Skin of body (tissue), 3 donors: ENCODE measurements at places on chromosomes 7 and 10.

DNA sequence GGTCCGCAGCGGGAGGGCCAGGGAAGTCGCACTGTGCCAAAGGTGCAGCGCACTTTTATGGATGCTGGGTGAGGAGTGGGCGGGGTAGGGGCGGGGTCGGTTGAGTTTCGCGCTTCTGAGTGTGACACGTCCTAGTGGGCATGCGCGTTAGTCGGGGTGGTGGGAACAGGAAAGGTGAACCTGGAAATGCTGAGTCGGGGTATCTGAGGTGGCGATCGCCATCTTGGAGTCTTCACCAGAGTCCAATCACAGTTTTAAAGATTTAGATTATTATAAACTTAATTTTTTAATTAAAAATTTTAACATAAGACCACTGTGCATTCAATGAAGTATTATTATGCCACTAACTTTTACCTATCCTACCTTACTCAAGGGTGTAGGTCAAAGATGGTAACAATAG is 45.7 kb downstream of the ZNF138 start:
- no peak for DNase-seq

DNA sequence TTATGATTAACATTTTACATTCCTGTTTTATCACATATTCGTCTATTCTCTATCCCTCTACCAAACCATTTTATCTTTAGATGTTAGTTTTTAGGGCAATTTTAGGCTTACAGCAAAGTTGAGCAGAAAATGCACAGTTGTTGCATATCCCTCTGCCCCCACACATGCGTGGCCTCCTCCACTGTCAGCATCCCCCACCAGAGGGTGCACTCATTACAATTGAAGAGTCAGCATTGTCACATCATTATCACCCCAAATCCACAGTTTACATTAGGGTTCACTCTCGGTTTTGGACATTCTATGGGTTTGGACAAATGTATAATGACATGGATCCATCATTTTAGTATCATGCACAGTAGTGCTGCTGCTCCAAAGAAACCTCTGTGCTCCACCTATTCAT is 86.4 kb downstream of the WDR37 start:
- DNase-seq, result no peak

DNA sequence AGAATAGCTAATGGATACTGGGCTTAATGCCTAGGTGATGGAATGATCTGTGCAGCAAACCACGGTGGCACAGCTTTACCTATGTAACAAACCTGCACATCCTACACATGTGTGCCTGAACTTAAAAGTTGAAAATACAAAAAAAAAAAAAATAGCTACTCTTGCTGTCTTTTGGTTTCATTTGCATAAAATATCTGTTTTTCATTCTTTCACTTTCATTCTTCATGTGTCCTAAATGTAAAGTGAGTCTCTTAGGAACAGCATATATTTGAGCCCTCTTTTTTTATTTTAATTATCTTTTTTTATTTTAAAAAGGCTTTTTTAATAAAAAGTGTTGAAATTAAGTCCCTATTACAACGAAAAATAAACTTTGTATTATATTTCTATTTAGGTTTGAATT is 836.1 kb upstream of the KCND2 start:
- no peak for DNase-seq

- DNase-seq, result peak; percentile 76
These were observed 45.7 kb downstream of the KIAA1549 start for GRCh38 chr7:138935465-138936011.

DNA sequence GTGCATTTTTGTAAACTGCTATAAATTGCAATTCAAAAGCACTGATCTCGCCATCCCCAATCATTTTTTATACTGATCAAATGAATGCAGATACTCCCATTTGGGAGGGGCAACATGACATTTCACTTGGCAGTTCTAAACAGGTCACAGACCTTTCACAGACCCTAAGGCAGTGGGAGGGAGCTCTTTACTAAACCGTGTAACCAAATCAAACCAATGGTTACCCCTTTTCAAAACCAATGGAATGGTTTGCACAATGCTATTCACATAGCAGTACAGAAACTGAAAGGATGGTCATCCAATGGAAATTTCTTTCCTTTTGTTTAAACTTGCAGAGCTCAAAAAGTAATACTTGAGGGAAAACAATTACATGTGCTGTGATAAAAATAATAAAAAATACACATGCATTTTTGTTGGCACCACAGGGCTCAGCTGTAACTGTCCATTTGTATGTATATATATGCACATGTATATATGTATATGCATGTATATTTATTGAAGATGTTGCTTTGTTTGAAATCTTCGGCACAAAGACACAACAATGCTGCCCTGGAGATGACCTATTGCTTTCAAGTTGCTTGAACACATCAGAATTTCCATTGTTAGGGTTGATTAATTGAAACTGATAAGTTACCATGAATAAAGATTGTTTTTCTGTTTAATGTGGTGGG is 14.0 kb downstream of the PTF1A start:
- DNase-seq, result no peak

DNA sequence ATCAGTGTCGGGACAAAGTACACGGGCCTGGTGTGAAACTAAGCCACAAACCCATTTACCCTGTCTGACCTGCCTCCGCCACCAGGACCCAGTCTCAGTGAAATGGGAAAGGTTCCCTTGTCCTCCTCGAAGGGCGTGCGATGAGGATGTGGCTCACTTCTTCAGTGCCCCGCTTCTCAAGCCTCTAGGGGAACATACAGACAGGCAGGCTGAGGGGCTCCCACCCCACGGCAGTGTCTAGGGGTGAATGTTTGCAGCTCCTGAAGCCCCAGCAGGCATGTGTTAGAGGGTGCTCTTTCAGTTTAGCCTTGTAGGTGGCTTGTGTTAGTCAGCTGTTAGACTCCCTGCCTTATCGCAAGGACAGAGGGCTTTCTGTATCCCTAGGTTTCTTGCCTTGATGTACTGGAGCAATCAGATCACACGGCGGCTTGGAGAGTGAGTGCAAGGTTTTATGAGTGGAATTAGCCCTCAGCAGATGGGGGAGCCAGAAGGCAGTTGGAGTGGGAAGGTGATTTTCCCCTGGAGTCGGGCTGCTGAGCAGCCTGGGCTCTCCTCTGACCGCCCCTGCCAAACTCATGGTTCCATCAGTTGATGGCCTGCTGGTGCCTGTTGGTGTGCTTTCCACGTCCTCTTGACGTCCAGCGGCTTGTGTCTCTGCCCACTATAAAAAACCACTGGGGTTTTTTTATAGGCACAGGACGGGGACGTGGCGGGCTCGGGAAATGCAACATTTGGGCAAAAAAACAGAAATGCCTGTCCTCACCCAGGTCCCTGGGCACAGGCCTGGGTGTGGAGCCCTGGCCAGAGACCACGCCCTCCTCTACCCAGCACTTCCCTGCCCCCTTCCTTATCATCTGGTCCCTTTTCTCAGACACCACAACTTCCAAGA is 759 bp downstream of the NUDT1 start:
- DNase-seq, result no peak

DNA sequence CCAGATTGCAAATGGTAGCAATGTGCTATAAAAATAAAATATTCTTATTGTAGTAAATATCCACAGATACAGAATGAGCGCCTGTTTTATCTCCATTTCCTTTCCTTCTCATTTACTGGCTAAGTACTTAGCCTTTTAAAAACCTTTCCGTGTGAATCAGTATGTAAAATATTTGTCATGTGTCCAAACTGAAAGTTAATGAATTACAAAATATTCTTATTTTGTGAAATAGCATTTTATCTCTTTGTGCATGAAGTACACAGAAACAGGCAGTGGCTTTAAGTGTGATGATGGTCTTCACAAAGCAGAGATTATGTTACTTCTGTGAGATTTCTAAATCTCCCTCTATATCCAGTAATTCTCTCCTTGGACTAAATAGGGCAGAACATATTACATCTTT is 56.7 kb upstream of the KIAA1217 start:
- no peak for DNase-seq

DNA sequence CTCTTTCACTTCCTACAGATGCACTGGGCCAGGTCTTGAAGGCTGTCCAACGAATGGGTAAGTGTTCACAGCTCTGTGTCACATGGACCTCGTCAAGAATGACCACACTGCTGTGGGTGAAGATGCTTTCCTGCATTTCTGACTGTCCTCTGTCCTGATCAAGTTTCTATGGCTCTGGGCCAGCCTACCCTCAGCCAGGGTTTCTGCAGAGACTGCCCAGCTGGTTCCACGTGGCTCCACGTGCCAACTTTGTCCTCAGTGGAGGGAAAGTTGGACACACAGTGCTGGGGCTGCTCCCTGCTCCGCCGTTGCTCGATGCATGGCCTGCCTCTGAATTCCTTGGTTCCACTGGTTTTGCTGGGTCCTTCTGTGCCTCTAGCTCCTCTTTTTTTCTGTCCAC is 152.3 kb downstream of the EGFR start:
- no peak for DNase-seq

GRCh38 chr7:45368129-45368807 is 205.9 kb upstream of the ADCY1 start:
- DNase-seq, result no peak

GRCh38 chr10:12500381-12501303 is 151.3 kb downstream of the CAMK1D start:
- no peak for DNase-seq

DNA sequence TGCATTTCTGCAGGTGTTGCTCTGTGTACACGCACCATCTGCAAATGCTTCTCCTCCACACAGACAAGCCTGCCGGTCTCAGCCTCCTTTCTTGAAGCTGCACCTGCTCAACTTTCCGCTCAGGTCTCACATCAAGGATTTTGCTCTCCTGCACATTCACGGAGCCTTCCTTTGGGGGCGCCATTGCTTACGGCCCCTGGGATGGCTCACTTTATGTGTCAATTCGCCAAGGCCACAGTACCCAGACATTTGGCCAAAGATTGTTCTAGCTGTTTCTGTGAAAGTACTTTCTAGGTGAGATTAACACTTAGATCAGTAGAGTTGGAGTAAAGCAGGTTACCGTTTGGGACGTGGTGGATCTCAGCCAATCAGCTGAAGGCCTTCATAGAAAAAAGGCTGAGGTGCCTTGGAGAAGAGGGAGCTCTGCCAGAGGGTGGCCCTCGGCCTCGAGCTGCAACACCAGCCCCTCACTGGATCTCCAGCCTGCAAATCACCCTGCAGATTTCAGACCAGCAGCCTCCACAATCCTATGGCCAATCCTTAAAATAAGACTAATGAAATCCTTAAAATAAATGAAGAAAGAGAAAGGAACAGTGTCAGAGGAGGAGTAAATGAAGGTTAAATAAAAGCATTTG is 39.9 kb upstream of the PPP2R2D start:
- no peak for DNase-seq

GRCh38 chr10:133455196-133455595 is 1.5 kb downstream of the SCART1 start:
- DNase-seq, result no peak

GRCh38 chr7:3301831-3302618 is 973 bp downstream of the SDK1 start:
- peak; percentile 19 for DNase-seq

DNA sequence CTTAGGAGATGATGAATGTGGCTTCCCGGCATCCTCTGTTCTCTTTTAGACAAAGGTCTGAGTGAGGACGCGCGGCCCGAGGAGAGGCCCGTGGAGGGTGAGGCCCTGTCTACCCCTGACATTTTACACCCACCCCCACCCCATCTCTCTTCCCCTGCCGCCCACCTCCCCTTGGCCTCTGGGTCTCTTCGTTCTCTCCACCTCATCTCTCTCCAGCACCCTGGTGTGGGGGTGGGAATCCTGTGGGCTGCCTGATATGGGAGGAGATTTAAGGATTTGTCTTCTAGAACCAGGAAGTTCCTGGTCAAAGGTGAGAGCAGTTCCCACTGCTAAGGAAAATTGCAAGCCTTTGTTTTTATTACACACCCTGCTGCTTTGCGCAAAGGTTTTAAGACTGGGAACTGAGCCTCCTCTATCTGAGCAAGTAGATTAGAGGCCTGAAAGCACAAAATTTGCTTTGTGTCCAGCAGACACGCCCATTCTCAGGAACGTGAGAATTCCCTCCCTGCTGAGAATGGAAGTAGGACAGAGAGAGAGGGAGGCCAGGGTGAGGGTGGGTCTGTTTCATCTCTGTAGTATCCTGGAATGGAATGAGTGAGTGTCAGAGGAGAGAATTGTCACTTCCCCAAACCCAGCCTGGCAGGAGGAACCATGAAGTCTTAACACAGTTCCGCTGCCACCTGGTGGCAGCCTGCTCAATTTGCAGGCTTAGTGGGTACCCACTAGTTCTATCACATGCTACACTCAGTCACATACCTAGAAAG is 91.2 kb downstream of the GTF2IRD1 start:
- DNase-seq, result no peak

DNA sequence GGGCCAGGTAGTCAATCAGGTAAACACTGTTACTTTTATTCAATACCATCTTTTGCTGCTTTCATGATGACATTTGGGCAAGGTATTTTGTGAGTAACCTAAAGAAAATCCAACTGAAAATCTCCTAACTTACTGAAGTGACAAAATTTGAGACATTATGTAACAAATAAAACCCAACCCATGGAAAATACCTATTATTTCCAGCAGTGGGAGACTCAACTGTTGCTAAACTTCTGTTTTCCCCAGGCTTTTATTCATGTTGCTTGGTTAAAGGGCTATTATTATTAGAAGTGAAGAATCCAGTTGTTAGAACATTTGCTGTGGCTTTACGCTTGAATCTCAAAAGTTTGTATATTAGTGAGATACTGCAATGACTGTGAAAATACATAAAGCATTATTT is 215.9 kb downstream of the MDFIC start:
- no peak for DNase-seq
